ENCODE measurements at places on chromosomes 12 and 14.
A peak's percentile ranks its signal among the peaks of the same experiment; 100 is the strongest.

DNA sequence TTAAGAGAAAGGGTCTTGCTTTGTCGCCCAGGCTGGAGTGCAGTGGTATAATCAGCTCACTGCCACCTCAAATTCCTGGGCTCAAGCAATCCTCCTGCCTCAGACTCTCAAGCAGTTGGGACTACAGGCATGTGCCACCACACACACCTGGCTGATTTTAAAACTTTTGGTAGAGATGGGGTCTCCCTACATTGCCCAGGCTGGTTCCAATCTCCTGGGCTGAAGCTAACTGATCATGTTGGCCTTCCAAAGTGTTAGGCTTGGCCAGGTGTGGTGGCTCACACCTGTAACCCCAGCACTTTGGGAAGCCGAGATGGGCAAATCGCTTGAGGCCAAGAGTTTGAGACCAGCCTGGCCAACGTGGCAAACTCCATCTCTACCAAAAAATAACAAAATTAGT, 43.9 kb upstream of the GCH1 start:
- H3K4me1 ChIP-seq = peaks cover 5% of the 10 kb centered on the region
- H3K4me3 ChIP-seq = no peak overlapping the region
- no peak for DNase-seq
- H3K27me3 ChIP-seq = no peaks in the 10 kb centered on the region
- peaks cover 84% of the 10 kb centered on the region for H3K36me3 ChIP-seq

GRCh38 chr12:90449611-90450010, 505.4 kb downstream of the CCER1 start:
- H3K36me3 ChIP-seq = no peaks in the 10 kb centered on the region
- no peaks in the 10 kb centered on the region for H3K27me3 ChIP-seq
- H3K4me1 ChIP-seq = no peaks in the 10 kb centered on the region

DNA sequence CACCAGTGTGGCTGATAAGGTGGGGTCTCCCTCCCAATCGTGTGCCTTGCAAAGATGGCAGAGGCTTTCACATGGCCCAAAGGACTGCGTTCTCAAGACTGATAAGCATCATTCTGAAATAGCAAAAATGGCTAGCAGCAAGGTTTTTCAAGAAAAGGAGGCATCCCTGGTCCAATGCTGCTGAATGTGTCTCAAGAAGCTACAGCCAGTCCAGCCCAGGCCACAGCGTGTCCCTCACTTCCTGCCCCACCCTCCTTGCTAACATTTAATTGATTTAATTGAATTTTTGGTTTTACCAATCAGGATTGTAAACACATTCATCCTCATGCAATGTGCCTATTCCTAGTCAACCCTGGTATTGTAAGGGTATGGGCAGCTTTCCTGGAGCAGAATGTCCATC, 55.9 kb downstream of the C14orf132 start:
- no peak overlapping the region for H3K27ac ChIP-seq
- DNase-seq = no peak
- H3K4me3 ChIP-seq = no peak overlapping the region
- peaks cover 12% of the 10 kb centered on the region for H3K4me1 ChIP-seq

GRCh38 chr14:99945732-99946651, 119.2 kb upstream of the EVL start:
- H3K4me1 ChIP-seq = peaks cover 30% of the 10 kb centered on the region
- H3K27ac ChIP-seq = no peak overlapping the region
- DNase-seq = no peak

DNA sequence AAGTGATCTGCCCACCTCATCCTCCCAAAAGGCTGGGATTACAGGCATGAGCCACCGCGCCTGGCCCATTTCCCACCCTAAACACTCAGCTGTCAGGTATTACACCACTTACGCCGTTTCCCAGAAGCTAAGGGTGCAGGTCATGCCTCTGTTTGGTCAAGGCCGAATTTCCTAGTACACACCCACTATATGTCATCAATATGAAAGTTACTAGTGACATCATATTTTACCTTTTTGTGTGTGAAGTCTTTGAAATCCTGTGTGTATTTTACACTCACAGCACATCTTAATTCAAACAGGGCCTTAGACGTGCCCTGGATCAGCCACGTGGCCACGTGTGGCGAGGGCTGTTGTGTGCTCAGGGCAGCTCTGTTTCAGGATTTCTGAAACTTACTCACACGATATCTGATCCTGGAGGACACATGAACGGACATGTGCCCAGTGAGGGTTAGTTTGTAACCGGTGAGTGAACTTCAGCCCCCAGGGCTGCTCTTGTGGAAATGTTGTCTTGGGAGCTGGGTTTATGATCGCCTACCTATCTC, 51.8 kb downstream of the GLT1D1 start:
- no peak overlapping the region for H3K4me3 ChIP-seq
- DNase-seq = no peak
- H3K27me3 ChIP-seq = peaks cover 7% of the 10 kb centered on the region
- peak overlapping the region; percentile 71 for H3K27ac ChIP-seq
- peaks cover 5% of the 10 kb centered on the region for H3K4me1 ChIP-seq

DNA sequence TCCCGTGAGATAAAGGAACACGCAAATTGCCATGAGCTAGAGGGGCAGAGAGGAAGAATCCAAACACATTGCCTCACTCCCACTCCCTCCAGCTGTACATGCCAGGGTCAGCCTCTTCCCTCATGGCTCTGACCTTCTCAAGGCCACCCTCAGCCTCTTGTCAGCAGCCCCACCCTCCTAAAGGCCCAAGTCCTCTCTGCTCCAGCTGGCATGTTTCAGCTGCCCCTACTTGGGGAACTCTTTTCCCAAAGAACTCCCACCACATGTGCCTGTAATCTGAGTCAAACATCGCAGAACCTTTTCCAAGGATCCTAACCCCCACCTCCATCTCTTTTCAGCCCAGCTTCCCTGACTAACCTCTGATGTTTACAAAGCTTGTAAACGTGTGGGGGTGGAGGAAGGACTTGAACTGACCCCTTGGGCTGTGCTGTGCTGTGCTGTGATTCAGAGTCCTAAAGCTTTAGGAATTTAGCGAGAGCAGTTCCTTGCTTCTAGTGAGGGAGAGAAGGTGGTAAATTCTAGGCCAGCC, 7.3 kb upstream of the CACNB3 start:
- H3K4me1 ChIP-seq = peaks cover 73% of the 10 kb centered on the region
- H3K4me3 ChIP-seq = peak overlapping the region; percentile 66
- DNase-seq = no peak
- H3K27me3 ChIP-seq = peaks cover 5% of the 10 kb centered on the region

DNA sequence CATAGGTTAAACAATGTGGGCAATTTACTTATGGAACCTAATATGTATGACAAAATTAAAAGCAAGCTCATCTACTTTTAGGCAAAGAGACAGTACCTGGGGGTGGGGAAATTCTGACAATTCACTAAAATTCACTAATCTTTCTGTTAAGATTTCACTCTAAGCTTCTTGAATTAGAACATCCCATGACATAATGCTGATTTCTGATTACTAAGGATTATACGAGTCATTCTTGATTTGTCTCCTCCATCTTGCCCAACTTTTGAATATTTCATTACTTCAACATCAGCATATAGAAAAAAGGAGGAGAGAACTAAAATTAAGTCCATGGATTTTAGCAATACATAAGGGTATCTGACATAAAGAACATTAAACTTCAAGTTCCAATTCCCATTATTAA, 2.4 kb downstream of the CEP83 start:
- peaks cover 34% of the 10 kb centered on the region for H3K4me1 ChIP-seq
- no peaks in the 10 kb centered on the region for H3K27me3 ChIP-seq
- DNase-seq = no peak

DNA sequence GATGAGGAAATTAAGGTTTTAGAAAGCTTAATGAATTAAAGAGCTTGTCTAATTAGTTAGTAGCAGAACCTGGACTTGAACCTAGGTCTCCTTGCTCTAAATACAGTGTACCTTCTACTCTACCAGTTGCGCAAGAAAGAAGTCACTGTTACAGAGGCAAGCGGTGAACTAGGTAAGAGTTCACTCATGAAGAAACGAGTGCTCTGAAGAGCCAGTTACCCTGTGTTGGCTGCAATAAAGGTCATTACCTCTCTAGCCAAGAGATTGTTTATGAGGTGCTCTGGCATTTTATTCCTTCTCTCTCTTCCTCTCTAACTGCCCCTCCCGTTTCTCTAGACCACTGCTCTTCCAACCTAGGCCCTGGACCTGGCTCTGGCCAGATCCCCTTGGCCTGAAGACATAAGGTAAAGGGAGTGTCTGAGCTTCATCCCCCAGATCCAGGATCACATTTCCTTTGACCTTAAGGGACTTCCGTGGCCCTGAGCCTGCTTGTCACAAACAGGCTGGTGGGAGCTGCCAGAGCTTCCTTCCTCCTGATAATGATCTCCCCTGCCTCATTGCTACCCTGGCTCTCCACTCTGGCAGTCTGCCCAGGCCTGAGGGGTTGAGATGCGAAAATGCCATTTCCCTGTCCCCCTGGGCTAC, 1.9 kb downstream of the RNASE7 start:
- DNase-seq = no peak
- no peaks in the 10 kb centered on the region for H3K36me3 ChIP-seq
- H3K27ac ChIP-seq = peak overlapping the region; percentile 77
- peaks cover 55% of the 10 kb centered on the region for H3K4me1 ChIP-seq
- H3K4me3 ChIP-seq = peak overlapping the region; percentile 9

DNA sequence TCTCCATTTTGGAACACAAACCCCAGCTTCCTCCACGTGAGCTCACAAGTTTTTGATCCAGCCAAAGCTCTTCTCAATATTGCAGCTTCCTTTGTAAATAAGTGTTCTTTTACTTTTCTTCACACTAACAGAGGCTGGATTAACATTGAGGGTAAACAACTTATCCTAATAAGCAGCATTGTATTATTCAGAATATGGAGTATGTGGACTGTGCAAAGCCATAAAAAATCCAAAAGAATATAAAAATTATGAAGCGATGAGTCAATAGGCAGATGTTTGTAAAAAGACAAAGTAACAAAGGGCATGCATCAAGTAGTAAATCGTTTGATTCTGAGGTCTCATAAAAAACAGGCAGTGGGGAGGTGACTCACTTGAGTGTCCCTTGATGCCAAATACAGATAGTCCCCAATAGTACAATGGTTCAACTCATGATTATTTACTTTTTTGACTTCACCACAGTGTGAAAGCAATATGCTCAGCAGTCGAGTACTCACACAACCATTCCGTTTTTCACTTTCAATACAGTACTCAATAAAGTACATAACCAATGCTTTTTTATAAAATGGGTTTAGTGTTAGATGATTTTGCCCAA, 23.1 kb upstream of the KCNK10 start:
- H3K27ac ChIP-seq = no peak overlapping the region
- H3K36me3 ChIP-seq = no peaks in the 10 kb centered on the region
- DNase-seq = no peak
- no peaks in the 10 kb centered on the region for H3K27me3 ChIP-seq
- H3K4me1 ChIP-seq = no peaks in the 10 kb centered on the region
- H3K4me3 ChIP-seq = no peak overlapping the region

DNA sequence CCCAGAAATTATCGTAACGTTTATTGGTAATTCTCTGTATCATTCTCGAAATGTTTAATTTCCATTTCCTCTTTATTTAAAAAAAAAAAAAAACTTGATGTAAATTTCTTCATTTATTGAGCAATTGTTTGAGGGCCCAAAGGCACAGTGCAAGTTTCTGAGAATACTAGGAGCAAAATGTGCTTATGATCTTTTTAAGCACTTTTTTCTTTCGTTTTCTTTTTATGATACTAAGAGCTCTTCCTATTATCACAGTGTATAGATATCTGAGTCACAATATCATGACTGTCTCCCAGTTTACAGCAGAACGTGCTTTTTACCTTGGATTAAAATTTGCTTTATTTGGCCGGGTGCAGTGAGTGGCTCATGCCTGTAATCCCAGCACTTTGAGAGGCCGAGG, 5.6 kb downstream of the ATP2A2 start:
- peaks cover 49% of the 10 kb centered on the region for H3K4me1 ChIP-seq
- no peak overlapping the region for H3K27ac ChIP-seq
- no peak for DNase-seq

DNA sequence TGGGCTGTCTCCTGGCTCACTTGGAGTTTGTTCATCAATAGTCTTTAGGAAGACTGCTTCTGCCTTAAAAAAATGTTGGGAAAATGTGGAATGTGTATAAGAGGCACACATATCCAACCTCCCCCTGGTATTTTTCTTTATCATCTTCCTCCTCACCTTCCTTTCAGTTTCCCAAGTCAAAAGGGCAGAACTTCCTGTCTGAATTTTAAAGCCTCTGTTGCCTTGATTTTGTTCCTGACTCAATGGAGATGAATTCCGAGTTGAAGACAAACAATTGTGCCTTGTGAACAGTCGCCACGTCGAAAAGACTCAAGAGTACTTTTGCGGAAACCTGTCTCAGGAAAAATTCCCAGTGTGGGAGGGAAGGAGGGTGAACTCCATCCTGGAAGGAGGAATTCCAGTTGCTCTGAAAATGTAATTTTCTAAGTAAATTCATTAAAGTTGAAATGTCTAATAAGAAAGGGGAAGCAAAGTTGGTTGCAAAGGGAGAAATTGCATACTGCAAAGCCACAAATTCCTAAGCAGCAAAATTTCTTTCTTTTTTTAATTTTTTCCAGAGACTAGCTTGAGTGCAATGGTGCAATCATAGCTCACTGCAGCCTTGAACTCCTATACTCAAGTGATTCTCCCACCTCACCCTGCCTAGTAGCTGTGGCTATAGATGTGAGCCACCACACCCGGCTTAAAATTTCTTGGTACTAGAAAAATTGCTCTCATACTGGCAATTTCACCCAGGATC, 50.2 kb upstream of the ELK3 start:
- H3K27me3 ChIP-seq = no peaks in the 10 kb centered on the region
- H3K4me1 ChIP-seq = peaks cover 5% of the 10 kb centered on the region
- H3K4me3 ChIP-seq = no peak overlapping the region
- no peak overlapping the region for H3K27ac ChIP-seq
- H3K36me3 ChIP-seq = no peaks in the 10 kb centered on the region
